GF-D8 (cell line): ENCODE measurements at places on chromosomes 3 and 15.

- DNase-seq, result peak; percentile 72
These were observed 9.7 kb upstream of the SCAANT1 start for GRCh38 chr3:63921741-63922482.

DNA sequence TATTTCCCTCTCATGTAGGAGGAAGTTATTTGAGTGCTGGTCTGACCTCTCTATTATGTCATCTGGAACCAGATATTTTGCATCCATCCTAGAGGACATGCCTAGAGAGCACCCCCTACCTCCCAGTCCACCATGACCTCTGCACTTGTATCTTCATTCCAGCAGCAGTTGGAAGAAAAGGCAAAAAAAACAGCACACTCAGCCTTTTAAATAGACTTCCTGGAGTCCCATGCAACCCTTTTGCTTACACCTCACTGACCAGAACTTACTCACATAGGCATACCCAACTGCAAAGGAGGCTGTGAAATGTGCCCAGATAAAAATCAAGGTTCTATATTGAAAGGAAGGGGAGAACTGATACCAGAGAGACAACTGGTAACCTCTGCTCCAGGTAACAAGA is 92.3 kb upstream of the FHIT start:
- no peak for DNase-seq

GRCh38 chr3:37861620-37862041 is at the start of gene CTDSPL:
Gene CTDSPL (plus strand): TSS chr3:37861880. CDS start chr3:37862200, 320 bp downstream.
- DNase-seq, result no peak

GRCh38 chr15:29857221-29857789 is 35.0 kb upstream of the TJP1 start:
- DNase-seq, result no peak

- no peak for DNase-seq
These were observed 155.1 kb downstream of the LRTM1 start for GRCh38 chr3:54772746-54773145.

GRCh38 chr15:93500155-93500554 is 411.1 kb upstream of the RGMA start:
- no peak for DNase-seq

- DNase-seq, result no peak
These were observed at the start of gene SLCO3A1 for GRCh38 chr15:91853511-91853947. Gene SLCO3A1 (plus strand): TSS chr15:91853708.

- DNase-seq, result no peak
These were observed 269.4 kb upstream of the ZPLD1 start for GRCh38 chr3:102165367-102165766.

DNA sequence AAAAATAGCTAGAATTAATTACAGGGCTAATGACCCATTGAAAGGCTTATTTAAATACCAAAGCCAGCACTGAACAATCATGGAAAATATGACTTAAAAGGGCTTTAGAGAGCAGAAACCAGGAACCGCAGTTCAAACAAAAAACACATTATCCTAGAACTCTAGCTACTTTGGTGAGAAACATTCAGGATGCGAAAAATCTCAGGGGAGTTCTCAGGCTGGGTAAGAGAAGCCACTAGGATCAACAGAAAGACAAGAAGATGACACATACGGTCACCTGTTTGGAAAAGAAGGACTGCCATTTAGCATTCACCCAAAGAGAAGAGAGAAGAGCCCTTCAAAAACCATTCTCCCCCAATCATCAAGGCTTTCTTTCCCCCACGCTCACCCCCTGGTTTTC is 75.6 kb upstream of the ICE2 start:
- no peak for DNase-seq

- no peak for DNase-seq
These were observed 54.3 kb downstream of the AAGAB start for GRCh38 chr15:67199881-67200763.

GRCh38 chr3:77539014-77539413 is 499.1 kb downstream of the ROBO2 start:
- DNase-seq, result no peak

DNA sequence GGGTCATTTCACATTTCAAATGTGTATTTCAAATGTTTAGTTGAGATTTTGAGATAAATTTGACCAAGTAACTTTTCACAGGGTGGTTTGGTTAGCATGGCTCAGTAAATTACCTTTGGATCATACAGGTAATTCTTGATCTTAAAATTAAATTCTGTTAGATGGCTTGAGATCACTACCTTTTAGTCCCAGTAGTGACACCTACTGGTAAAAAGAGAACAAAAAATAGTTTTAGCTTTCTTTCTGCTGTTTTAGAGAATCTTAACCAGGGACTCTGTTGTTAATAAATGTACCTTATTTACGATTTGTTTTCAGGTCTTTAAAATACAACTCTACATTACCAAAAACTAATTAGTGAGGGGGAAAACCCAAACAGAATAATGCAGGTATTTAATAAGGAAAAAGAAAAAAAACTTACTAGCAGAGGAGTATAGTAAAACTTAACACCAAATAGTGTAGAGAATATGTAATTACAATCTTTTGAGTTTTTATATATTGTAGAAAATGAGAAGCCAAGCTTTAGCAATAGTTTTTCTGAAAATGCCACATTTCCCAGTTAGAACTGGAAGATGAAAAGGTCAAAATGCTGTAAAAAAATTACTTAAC is 620.3 kb upstream of the AGTR1 start:
- no peak for DNase-seq

DNA sequence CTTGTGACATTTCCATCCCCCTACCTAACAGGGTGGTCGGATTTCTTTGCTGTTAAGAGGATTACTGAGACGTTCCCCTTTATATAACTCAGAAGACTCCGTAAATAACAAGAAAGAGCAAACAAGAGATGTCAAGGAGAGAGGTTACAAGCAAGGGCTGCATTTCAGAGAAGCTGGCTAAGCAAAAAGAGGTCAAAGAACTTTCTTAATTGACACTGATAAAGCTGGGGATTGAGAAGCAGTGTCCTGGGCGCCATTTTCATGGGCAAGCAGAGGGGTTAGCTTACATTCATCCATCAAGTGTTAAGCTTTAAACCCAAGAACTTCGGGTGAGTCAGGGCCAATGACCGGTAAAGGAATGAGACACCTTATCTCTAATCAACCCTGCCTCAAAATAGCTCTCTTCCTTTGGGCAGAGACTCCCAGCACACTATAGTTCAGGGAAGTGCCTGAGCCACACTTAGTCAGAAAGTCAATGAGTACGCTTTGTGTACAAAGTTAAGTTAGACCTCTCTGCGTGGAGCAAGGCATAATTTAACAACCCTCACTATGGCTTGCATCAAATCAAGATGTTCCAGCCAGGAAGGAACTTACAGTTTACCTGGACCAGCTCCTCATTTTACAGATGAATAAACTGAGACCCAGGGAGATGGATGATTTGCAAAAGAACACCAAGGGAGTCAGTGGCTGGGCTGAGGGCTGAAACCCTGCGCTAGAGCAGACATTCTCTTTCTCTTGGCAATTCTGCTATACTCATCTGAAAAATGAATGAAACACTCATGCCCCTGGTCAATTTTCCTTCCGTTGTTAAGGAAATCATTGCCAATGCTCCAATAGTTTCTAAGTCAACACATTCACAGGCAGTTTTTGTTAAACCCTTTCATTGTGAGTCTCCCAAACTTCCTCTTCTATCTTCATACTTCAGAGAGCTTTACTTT is 44.6 kb downstream of the CCNL1 start:
- no peak for DNase-seq

DNA sequence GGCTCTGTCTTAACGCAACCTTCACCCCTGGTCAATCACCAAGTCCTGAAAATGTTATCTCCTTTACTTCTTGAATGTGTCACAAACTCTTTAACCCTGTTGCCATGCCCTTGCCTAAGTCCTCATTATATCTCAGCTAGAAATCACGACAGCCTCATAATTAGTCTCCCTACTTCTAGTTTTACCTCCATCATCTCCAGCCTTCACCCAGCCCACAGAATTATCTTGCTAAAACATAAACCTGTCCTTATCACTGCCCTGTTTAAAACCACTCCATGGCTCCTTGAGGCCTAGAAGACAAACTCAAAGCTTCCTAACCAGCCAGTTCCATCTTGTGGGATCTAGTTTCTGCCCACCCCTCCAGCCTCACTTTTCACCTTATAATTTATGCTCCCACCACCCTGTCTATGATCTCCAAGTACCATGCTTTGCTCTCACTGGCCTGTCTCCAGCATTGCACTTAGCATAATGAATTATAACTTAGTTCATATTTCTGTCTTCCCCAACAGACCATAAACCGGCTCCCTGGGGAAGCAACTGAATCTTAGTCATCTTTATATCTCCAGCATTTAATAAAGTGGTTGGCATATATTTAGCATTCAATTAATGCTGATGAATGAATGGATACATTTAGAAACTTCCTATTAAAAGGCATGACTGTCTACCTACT is 39.2 kb downstream of the GPR176 start:
- no peak for DNase-seq

DNA sequence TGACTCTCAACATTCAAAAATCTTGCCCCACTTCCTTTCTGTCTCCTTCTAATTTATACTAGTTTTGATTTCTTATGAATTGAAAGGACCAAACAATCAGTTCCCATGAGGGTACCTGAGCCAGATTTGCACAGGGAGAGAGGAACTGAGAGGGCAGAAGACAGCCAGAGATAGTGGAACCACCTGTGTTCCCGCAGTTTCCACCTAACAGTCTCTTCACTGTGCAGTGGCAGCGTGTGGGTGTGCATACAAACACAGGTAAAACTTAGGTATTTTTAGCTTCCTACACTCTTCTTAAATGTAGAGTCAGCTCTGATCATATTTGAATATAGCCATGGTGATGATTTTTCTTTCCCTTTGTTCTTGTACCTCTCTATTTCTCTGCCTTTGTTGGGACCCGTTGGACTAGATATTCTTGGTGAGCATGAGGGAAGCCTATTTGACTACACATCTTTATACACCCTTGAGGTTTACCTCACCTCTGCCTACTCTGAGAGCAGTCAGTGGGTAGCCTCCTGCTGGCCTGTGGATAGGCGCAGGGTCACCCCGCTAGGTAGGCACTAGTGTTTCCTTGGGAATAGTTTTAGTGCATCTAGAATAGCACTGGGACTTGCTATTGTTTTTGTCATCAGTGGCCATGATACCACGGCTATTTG is 58.8 kb downstream of the MAP3K13 start:
- DNase-seq, result no peak

- no peak for DNase-seq
These were observed 12.0 kb downstream of the PARP14 start for GRCh38 chr3:122692674-122693073.

DNA sequence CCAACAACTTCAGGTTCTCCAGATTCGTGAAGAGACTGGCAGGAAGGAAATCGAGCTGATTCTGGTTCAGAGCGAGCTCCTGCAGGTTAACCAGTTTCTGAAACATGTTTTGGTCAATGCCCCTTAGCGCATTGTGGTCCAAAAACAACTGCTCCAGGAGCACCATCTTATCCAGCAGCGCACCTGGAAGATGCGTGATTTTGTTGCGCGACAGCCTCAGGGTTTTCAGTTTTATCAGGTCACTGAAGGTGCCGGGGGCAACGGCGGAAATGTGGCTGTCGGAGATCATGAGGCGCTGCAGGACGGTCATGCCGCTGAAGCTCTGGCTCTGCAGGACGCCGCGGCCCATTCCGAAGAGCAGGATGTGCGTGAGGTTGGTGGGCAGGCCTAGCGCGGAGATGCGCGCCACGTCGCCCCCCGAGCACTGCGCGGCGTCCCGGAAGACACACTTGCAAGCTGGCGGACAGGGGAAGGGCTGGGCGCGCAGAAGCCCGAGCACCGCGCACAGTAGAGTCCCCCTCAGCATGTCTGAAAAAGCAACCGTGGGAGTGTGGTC is 1.2 kb downstream of the GP5 start:
- no peak for DNase-seq

- DNase-seq, result no peak
These were observed 21.5 kb downstream of the DOCK3 start for GRCh38 chr3:50696276-50696675.
